ENCODE measurements at places on chromosomes 2 and 18. TPM values are rescaled to one million over a fixed set of nuclear protein-coding genes. Genes with fewer than 3 reads are reported as not detected.

CYP1B1 gene
- 92.9 TPM for total RNA-seq

CNTNAP5 gene
- not detected for total RNA-seq

CLHC1 gene
- 9.3 TPM for total RNA-seq

GPC1 gene
- total RNA-seq = 150 TPM

CCDC68 gene
- total RNA-seq = 15.1 TPM

ADNP2 gene
- 15.1 TPM for total RNA-seq

SPIRE1 gene
- 27.4 TPM for total RNA-seq

POTEJ gene
- not detected for total RNA-seq

RAD51AP2 gene
- total RNA-seq = not detected

CRYGD gene
- not detected for total RNA-seq

RGPD4 gene
- total RNA-seq = not detected

All from smooth muscle cell of the pulmonary artery (primary cell).